ENCODE measurements at places on chromosomes 3 and 15.

DNA sequence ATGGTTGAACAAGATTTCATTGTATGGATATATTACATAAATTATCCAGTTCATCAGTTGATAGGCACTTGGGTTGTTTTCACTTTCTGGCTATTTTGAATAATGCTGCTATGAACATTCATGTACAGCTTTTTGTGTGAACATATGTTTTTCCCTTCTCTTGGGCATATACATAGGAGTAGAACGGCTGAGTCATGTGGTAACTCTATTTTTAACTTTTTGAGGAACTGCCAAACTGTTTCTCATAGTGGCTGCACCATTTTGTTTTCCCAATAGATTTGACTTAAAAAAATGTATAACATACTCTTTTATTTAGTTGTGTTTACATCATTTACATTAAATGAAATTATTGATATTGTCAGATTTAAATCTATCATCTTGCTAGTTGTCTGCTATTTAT is 28.8 kb upstream of the RFX7 start:
- no peak for DNase-seq

DNA sequence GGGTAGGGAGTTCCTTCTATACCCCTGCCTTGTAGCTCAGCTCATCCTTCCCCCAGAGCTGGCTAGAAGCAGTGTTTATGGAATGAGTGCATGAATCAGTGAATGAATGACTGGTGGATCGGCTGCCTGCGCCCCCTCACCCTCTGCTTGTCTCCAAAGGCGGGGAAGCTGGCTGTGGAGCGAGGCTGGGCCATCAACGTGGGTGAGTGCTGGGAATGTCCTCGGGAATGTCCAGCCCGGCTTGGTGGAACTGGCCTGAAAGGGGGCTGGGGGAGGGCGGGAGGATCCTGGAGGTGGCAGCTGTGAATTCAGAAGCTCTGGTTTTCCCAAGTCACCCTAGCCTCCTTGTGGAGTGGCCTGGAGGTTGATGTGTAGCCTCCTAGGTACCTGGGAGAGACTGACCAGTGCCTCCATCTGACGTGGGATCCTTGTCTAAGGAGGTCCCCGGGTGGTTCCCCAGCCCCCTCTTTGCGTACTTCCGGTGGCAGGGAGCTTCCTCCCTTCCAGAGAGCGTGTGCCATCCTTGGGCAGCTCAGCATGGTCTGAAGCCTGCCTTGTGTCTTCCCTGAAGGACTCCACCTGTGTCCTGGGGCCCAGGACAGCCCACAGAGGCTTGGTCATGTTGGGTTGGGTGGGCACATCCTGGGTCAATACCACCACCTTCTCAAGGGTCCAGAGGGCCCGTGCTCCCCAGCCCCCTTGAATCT is 18.4 kb downstream of the HDAC11 start:
- DNase-seq, result no peak

- DNase-seq, result no peak
These were observed 187.4 kb downstream of the GOLGA6L6 start for GRCh38 chr15:20353966-20354883.

DNA sequence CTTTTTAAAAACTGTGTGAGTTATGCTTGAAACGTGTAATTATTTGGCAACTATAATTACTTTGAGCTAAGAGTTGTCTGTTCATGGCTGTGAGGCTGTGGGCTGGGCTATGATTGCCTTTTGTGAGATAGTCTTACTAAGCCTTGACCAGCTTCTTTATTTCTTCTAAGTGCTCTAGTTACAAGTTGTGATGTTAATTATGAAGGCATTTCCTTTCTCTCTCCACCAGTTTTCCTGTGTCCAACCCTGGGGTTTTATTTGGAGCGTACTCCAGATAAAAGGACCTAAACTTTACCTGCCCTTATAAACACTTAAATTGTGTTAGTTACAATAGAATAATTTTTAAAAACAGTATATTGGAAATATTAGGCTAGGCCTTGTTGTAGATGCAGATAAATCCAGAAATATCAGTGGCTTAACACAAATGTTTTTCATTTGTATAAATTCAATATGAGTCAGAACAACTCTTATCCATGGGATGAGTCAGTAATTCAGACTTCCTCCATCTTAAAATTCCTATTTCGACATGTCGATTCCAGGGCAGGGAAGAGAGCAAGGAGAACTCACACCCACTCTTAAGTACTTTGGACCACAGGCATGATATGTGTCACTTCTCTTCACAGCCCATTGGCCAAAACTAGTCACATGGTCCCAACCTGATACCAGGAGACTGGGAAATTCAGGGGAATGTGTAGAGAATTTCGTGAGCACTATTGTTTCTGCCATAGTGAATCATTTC is 17.0 kb downstream of the TMEM62 start:
- DNase-seq, result no peak

- DNase-seq, result no peak
These were observed 187.2 kb downstream of the CLSTN2 start for GRCh38 chr3:140122183-140122582.

DNA sequence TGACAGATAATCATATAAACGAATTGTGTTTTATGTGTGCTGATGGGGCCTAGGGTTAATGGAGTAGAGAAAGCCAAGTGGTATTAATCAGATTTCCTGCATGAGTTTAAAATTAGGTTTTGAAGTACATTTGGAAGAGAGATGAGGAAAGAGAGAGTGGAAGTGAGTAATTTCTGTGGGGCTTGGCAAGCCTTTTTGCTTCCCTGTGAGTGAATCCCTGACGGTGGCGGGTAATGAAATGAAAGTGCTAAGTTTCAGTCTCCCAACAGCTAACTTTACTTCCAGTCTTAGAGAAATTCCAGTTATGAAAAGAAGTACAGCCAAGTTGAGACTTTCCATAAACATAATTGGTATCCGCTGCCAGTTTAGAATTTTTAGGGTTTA is 139.4 kb downstream of the BBX start:
- no peak for DNase-seq

DNA sequence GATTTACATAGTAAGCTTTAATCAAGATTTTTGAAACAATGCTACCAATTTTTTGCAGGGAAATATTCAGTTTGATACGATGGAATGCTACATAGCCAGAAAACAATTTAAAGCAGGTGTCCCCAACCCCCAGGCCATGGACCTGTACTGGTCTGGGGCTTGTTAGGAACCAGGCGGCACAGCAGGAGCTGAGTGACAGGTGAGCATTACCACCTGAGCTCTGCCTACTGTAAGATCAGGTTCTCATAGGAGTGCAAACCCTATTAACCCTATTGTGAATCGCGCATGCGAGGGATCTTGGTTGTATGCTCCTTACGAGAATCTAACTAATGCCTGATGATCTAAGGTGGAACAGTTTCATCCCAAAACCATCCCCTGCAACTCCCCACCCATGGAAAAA is 322.6 kb upstream of the NECTIN3 start:
- no peak for DNase-seq

DNA sequence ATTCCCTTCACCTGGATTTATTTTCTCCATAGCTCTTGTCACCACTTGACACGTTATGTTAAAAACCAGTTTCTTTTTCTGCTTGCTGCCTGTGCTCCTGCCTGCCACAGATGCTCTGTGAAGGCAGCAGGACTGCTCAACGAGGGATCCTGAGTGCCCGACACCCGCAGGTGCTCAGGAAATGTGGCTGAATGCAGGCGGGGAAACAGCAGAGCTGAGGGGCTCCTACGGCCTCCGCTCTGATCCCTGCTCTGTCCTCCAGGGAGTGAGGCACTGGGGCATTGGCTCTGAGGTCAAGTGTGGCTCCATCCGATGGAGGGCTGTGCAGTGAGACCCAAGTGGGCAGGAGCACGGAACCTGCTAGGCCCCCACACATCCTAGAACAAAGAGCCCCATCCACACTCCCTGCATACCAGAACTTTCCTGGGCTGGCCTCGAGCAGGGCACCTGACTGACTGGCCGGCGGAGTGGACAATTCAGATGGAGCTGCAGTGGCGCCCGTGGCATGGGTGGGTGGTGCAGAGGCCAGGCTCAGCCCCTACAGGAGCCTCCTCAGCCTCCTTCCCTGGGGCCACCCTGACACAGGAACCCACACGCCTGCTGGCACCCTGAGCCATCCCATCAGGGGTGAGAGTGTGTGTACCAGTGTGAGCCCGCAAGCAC is 27.9 kb downstream of the IQSEC1 start:
- no peak for DNase-seq

- DNase-seq, result no peak
These were observed 40.9 kb upstream of the TSPAN3 start for GRCh38 chr15:77111789-77112188.

DNA sequence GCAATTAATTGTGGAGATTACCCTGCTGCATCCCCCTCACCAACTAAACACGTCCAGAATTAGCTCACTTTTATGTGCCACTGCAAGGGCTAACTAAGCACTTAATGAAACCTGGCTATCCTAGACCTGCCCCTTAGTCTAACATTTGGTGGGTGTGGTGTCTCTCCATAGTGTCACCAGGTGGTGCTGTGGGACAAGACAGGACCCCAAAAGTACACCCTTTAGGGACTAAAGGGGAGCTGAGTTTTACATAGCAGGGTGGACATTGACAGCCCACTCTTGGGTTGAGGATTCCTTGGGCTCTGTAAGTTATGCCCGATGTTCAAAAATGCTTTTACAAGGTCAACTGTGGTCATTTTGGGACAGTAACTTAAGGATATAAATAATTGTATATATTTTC is 5.7 kb downstream of the DUT start:
- no peak for DNase-seq

- DNase-seq, result no peak
These were observed 12.5 kb upstream of the B3GALNT1 start for GRCh38 chr3:161117646-161118045.

GRCh38 chr3:160124224-160124623 is 101.0 kb upstream of the C3orf80 start:
- no peak for DNase-seq

- no peak for DNase-seq
These were observed 72.7 kb upstream of the CORO2B start for GRCh38 chr15:68506071-68506470.

- DNase-seq, result no peak
These were observed 33.4 kb downstream of the ZXDC start for GRCh38 chr3:126442094-126442855.

GRCh38 chr15:29937956-29938355 is 115.7 kb upstream of the TJP1 start:
- no peak for DNase-seq

- DNase-seq, result no peak
These were observed 954.2 kb upstream of the SEMA6D start for GRCh38 chr15:46763091-46763490.

All from KG1 (cell line).